ENCODE measurements at places on chromosomes 6 and 20. TPM values are rescaled to one million over a fixed set of nuclear protein-coding genes. Genes with fewer than 3 reads are reported as not detected.

C4B gene
- total RNA-seq, result 4.9 TPM

C20orf144 gene
- 0.11 TPM for total RNA-seq

SLC17A3 gene
- total RNA-seq, result not detected

MRPS10 gene
- total RNA-seq, result 52.1 TPM

SLC12A5 gene
- total RNA-seq, result not detected

GPR6 gene
- not detected for total RNA-seq

- no peak for DNase-seq
Measured at GRCh38 chr20:4332121-4332860, 316.9 kb upstream of the RNF24 start.

DNA sequence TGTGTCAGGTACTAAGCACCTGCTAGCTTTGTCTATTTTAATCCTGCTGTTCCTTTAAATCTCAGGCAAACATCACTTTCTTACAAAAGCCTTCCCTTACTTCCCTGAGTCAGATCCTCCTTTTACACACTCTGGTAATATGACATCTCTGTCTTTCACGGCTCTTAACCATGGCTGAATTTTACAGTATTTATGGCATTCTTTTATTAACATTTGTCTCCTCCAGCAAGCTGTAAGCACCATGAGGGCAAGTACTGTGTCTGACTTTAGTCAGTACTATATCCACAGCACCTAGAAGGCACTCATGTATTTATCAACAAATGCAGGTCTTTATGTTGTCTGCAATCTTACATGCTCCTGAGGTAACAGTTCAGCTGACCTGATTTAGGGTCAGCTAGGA is 33.7 kb upstream of the HBS1L start:
- no peak for DNase-seq

GRCh38 chr6:150876598-150876997 is 11.1 kb downstream of the MTHFD1L start:
- no peak for DNase-seq

DNA sequence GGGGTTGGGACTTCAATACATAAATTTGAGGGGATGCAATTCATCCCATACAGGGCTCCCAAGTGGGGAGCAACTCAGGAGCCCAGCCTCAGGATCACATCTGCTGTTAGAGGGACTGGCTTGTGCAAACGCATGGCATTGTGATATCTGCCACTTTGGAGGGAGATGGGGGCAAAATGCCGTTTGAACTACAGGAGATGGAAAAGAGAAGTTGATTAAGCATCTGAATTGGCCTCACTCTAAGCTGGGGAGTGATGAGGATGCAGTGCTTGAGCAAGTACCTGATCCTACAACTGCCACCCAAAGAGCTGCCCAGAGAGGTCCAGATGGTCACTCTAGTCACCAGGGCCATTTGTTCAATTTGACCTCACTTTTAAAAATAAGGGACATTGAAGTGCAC is 2.0 kb downstream of the LY86 start:
- no peak for DNase-seq

GRCh38 chr6:13472976-13473767 is 14.2 kb downstream of the GFOD1 start:
- no peak for DNase-seq

GRCh38 chr20:54133434-54134427 is 40.1 kb downstream of the CYP24A1 start:
- no peak for DNase-seq

DNA sequence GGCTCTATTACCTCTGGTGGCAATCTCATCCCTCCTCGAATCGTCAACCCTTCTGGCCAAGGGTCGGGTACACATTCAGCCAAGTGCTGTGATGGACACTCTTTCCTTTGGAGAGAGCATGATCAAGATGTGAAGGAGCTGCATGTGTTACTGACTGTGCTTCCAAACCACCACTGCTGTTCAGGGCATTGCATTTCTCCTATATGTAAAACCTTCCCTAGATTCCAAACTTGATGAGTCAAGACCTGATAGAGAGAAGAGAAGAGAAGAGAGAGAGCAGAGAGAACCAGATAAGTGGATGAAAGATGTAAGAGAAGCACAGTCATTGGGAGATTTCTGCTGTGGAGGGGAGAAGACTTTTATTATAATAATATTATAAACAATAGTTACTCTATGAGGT is 162.2 kb downstream of the KCNQ5 start:
- DNase-seq, result no peak

DNA sequence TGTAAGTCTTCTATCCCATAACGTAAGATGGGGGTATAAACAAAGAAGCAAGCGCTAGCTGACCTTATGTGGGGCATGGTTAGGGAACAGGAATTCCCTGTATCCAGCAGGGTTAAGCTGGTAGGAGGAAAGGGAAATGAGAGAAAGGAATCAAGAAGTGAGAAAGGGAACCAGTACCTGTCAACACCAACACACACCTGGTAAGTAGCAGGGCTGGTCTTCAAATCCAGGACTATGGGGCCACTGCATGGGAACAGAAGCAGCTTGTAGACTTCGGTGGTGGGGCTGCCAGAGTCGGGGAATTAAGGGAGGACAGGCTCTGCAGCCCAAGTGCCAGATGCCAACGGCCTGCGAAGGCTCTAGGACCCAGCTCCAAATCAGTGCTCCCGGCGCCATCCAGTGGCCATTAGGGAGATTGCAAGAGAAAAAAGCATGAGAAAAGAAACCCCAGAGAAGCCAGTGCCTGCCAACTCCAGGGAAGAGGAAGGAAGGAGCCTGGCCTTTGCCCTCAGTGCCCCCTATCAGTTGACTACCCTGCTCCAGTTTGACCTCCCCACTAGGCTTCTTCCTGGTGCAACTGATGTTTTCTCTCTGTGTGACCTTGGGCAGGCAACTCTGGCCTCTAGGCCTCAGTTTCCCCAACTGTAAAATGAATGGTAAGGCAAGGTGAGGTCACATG is 15.8 kb upstream of the RBPJL start:
- DNase-seq, result peak; percentile 53

DNA sequence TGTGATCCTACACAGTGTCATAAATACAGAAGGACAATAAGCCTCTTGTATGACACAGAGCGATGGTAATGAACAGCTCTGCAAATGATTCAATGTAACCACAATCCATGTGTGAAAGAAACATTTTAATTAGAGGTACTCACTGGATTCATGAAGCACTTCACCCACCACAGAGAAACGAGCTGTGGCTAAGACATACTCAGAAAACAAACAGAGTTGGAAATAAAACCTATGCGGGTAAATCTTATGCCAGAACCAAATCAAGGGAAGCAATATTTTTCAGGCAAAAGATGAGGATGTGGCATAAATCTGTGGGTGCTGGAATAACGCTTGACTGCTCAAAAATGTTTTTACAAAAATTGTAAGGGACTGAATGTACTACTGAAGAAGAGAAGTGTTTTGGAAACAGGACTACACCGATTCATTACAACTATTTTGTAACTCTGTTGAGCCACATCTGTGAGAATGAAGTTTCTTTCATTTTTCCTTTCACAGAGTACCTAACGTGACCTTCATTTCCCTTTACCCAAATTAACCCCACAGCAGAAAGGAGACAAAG is 112.1 kb downstream of the WDR27 start:
- no peak for DNase-seq

DNA sequence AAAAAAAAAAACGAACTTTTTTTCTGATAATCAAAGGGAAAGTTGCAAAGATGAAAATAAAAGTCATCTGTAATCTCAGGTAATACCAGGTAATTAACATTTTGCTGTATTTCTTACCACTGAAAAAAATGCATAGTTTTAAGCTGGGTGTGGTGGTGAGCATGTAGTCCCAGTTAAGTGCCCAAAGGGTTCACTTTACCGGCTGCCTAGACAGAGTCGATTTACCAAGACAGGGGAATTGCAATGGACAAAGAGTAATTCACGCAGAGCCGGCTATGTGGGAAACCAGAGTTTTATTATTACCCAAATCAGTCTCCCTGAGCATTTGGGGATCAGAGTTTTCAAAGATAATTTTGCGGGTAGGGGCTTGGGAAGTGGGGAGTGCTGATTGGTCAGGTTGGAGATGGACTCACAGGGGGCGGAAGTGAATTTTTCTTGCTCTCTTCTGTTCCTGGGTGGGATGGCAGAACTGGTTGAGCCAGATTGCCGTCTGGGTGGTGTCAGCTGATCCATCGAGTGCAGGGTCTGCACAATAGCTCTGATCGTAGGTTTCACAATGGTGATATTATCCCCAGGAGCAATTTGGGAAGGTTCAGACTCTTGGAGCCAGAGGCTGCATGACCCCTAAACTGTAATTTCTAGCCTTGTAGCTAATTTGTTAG is 51.9 kb downstream of the RPF2 start:
- no peak for DNase-seq

GRCh38 chr6:146878952-146879340 is 280.2 kb downstream of the ADGB start:
- DNase-seq, result no peak

DNA sequence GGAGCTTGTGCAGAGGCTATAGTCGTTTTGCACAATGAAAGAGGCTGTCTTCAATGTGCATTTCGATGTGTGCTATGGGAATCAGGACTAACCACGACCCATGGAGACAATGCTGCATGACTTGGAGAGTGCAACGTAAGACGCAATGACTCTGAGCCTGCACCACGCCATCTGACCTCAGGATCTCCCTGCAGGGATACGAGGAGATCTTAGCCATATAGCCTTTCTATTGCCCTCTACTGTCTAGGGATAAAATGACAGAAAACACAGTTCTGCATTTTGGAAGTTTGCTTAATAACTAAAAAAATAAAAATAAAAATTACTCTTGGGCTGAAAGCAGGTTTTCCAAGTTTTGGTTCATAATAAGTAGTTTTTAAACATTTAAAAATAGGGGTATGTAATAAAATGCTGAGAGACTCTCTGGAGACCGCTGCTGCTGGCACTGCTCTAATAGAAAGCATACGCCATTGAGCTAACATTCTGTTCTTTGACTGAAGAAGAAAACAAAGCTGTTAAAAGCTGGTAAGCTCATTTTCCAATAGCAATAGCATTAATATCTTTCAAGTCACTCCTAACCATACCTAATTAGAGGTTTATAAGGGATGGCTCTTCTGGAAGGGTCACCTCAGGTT is 87.2 kb downstream of the PDE7B start:
- no peak for DNase-seq

DNA sequence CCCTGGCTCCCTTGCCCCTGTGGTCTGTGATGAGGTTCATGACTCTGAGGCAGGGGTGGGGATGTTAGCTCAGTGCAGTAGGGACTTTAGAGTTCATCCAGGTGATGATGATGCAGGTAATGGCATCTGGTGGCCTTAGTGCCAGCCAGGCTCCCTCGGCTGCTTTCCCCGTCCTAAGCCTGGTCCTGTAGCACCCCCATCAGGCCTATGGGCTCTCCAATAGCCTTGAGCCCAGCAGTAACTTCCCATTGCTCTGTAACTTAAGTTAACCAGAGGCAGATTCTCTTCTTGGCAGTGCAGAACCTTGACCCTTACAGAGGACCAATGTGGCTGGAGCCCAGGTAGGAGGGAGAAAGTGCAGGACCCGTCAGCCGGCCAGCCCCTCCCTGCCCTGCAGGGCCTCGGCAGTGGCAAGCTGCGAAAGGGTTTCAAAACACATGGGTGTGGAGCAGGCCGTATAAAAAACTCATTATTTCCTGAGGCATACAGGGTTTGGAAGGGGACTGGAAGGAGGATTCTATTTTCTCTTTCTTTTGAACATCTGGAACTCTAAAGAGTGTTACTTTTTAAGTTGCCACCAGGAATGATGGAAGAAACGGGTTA is 406.9 kb downstream of the CDH26 start:
- DNase-seq, result no peak

DNA sequence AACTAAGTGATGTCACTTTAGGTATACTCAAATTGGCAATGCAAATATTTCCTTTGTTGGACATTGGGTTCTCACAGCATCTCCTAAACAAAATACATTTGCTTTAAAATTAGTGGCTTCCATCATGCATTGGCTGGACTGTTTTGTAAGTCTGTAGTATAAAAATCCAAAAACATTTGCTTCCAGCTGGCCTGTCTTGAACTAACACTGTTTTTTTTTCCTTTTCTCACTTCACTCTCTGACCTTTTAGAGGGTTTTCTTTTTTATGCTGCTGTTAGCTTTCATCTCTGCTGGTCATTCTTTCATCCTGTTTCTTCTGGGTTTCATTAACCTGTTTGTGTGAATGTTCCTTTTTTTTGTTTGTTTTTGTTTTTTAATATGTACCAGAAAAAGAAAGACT is 121.7 kb upstream of the MLIP start:
- DNase-seq, result no peak

DNA sequence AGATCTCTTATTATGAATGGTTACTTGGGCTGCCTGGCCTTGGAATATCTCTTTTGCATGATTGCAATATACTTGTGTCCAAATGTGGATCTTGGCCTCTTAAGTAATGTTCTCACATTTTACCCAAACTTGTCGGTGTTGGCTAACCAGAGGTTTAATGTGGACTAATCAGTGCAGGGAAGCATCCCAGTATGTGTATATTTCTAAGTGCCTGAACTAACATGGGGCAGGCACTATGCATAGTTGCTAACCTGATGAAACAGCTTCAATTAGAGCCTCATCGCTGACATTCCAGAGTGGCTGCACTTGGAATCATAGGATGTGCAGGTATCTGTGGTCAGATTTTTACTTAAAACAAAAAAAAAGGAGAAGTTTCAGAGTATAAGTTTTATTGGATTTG is 160.0 kb downstream of the PDE7B start:
- no peak for DNase-seq

GRCh38 chr20:42313704-42314103 is 695.5 kb upstream of the CHD6 start:
- DNase-seq, result no peak
